Fibroblast of villous mesenchyme (primary cell): ENCODE measurements at places on chromosomes 1 and 21. TPM values are rescaled to one million over a fixed set of nuclear protein-coding genes. Genes with fewer than 3 reads are reported as not detected.

Gene FCRL3
- not detected in 2 replicates for total RNA-seq

Gene TAF13
- total RNA-seq: 82.5 and 117 TPM in 2 replicates

Gene ESPN
- not detected in 2 replicates for total RNA-seq

Gene ADAMTSL4
- 2.9 and 8.6 TPM in 2 replicates for total RNA-seq

Gene C1orf74
- total RNA-seq: 3.0 and 3.5 TPM in 2 replicates

Gene CFHR1
- total RNA-seq: 0.86 TPM in 1 of 2 replicates, not detected in the other

Gene RHBDL2
- total RNA-seq: 0.97 and 1.7 TPM in 2 replicates

Gene GRHL3
- total RNA-seq: not detected in 2 replicates

Gene SLAMF6
- not detected in 2 replicates for total RNA-seq

Gene PROX1
- under 0.01 TPM in 2 replicates for total RNA-seq

Gene GBP4
- total RNA-seq: 14.2 and 44.5 TPM in 2 replicates

Gene FAM72C
- 0.64 and 1.3 TPM in 2 replicates for total RNA-seq

Gene SPRR3
- total RNA-seq: not detected in 2 replicates

Gene B4GALT2
- total RNA-seq: 57.4 and 91.5 TPM in 2 replicates

Gene LCE1B
- total RNA-seq: not detected in 2 replicates

Gene NUP133
- 34.5 and 39.7 TPM in 2 replicates for total RNA-seq

Gene SLC35F3
- total RNA-seq: 0.97 and 1.7 TPM in 2 replicates

Gene KCNT2
- 3.2 and 7.3 TPM in 2 replicates for total RNA-seq

Gene SHE
- not detected in 2 replicates for total RNA-seq

Gene ZNF683
- not detected in 2 replicates for total RNA-seq

Gene MAN1C1
- 3.9 and 5.2 TPM in 2 replicates for total RNA-seq

Gene LY9
- total RNA-seq: under 0.01 TPM in 1 of 2 replicates, not detected in the other

Gene FBLIM1
- total RNA-seq: 188 and 255 TPM in 2 replicates

Gene PERM1
- under 0.01 and 0.43 TPM in 2 replicates for total RNA-seq

Gene DNAJC6
- total RNA-seq: 12.2 and 24.6 TPM in 2 replicates

Gene SLC6A17
- total RNA-seq: under 0.01 TPM in 2 replicates

Gene CFAP126
- not detected in 2 replicates for total RNA-seq
